CD8-positive, alpha-beta memory T cell (primary cell): ENCODE measurements at places on chromosomes 13 and 19. TPM values are rescaled to one million over a fixed set of nuclear protein-coding genes. Genes with fewer than 3 reads are reported as not detected.
A peak's percentile ranks its signal among the peaks of the same experiment; 100 is the strongest.

DNA sequence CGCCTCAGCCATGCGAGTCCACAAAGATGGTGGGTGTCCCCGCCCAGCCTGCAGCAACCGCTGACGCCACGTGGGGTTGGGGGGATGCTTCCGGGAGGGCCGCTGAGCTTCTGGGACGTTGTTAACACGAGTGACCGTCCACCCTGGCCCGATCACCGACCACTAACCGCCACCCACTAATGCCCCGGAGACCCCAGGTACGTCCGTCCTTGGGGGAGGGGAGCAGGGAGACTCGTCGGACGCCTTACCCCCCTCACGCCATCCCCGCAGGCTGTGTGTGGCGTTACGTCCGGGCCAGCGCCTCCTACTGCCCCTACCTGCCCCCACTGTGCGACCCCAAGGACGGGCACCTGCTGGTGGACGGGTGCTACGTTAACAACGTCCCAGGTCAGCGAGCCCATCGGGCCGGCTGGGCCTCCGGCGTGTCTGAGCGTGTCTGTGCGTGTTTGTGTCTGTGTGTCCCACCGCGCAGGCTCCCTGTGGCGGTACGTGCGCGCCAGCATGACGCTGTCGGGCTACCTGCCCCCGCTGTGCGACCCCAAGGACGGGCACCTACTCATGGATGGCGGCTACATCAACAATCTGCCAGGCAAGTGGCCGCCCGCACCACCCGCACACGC is 21.3 kb downstream of the PNPLA6 start:
- H3K27me3 ChIP-seq, result no peaks in the 10 kb centered on the region
- no peak overlapping the region for H3K27ac ChIP-seq
- H3K36me3 ChIP-seq, result peaks cover 18% of the 10 kb centered on the region
- H3K4me1 ChIP-seq, result no peaks in the 10 kb centered on the region
- no peak overlapping the region for H3K4me3 ChIP-seq

DNA sequence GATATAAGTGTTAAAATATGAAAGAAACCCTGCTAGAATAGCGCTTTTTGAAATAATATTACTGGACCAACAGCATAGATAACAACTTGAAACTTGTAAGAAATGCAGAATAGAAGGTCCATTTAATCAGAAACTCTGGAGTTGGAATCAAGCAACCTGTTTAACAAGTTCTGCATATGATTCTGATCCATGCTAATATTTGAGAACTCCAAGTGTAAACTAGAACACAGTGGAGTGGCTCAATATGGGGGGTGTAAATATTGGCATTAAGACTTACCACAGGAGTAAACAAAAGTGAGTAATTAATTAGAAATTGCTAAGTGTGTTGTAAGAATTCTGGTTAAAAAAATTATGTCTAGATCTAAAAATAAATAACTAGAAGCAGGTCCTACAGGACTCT is 151.2 kb downstream of the SLITRK1 start:
- H3K27me3 ChIP-seq, result no peaks in the 10 kb centered on the region
- H3K4me1 ChIP-seq, result no peaks in the 10 kb centered on the region
- no peak for DNase-seq
- H3K36me3 ChIP-seq, result no peaks in the 10 kb centered on the region
- H3K27ac ChIP-seq, result no peak overlapping the region

DNA sequence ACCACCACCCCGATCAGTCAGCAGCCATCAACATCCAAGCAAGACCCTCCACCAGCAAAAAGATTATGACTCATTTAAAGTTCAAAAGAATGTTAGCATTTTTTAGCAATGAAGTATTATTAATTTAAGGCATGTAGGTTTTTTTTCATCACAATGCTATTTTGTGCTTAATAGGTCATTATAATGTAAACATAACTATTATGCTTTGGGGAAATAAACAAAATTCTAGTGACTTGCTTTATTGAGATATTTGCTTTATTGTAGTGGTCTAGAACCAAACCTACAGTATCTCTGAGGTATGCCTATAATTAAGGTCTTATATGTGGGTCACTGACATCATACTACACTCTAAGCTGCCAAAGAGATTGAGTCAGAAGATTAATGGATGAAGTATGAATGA is 20.0 kb downstream of the KLF12 start:
- no peak overlapping the region for H3K4me3 ChIP-seq
- no peak for DNase-seq
- H3K36me3 ChIP-seq, result peaks cover 7% of the 10 kb centered on the region

DNA sequence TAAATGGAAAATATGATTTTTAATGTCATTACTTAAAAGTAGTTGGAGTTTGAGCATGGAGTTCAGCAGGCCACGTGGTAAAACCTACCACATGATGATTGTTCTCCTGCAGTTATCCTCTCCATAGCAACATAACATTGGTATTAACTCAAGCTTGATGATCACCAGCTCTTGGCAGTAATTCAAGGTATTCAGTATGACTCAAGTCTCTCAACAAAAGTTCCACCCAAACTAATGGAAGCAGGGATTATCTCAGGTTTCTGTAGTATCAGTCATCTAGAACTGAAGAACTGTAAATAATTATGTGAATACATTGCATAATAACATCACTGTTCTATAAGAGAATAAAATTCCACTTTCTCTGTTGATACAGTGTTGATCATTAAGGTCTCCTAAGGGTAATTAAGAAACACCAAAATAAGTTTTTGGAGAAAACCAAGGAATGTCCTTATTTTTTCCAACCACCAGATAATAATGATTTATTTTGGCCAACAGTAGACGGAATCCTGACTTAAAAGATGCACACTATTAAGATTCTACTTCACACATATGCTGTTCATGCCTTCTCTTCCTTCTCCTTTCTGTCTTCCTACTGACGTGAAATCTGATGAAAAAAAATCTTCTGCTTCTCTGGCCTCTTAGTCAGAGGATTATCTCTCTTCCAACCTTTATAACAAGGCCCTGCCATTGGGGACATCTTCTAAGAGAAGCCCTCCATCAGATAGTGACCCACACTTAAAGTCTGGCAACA is 1092.3 kb downstream of the EFNB2 start:
- no peaks in the 10 kb centered on the region for H3K36me3 ChIP-seq
- no peak overlapping the region for H3K27ac ChIP-seq
- H3K4me3 ChIP-seq, result no peak overlapping the region

Gene RNF6
- 64.6 TPM for total RNA-seq

DNA sequence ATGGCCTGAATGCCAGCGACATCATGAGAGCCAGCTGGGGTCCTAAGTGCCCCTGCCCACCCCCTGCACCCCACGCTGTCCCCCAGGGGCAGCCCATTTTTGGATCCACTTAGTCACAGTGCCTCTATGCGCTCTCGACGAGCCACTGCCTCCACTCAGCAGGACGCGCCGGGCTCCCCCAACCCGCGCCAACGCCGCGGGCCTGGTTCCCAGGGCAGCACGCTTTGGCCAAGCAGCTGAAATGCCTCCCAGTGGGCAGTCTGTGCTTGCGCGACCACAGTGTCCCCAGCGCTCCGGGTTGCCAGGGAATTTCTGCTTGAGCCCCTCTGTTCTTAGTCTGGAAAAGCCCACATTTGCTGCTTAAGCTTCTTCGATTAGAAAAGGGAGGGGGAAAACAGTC is 39.4 kb downstream of the TMED1 start:
- peaks cover 28% of the 10 kb centered on the region for H3K36me3 ChIP-seq
- no peaks in the 10 kb centered on the region for H3K27me3 ChIP-seq
- peak overlapping the region; percentile 78 for H3K27ac ChIP-seq
- H3K4me3 ChIP-seq, result peak overlapping the region; percentile 26
- H3K4me1 ChIP-seq, result peaks cover 30% of the 10 kb centered on the region
